CD4-positive, alpha-beta T cell (primary cell): ENCODE measurements at places on chromosomes 4 and X. TPM values are rescaled to one million over a fixed set of nuclear protein-coding genes. Genes with fewer than 3 reads are reported as not detected.

The SHISA3 gene
- total RNA-seq = not detected

GRCh38 chrX:29297171-29297800 lies 710.0 kb downstream of the IL1RAPL1 start:
- no peaks in the 10 kb centered on the region for H3K4me1 ChIP-seq
- H3K36me3 ChIP-seq = no peaks in the 10 kb centered on the region
- no peak for DNase-seq
- no peak overlapping the region for H3K4me3 ChIP-seq
- no peak overlapping the region for H3K27ac ChIP-seq

- H3K4me3 ChIP-seq = no peak overlapping the region
- H3K36me3 ChIP-seq = no peaks in the 10 kb centered on the region
- DNase-seq = no peak
- H3K4me1 ChIP-seq = no peaks in the 10 kb centered on the region
Observed at GRCh38 chr4:72077346-72077745, 45.5 kb downstream of the NPFFR2 start.

- no peak within 1 kb of the TSS for H3K4me3 ChIP-seq
- no peak for DNase-seq
- H3K36me3 ChIP-seq = no peaks in the 10 kb centered on the region
Observed at GRCh38 chr4:187995322-187996207, at the start of gene ZFP42. Gene ZFP42, plus strand, starts transcription at chr4:187995771. Its CDS starts 7,037 bp downstream, at chr4:188002808.

DNA sequence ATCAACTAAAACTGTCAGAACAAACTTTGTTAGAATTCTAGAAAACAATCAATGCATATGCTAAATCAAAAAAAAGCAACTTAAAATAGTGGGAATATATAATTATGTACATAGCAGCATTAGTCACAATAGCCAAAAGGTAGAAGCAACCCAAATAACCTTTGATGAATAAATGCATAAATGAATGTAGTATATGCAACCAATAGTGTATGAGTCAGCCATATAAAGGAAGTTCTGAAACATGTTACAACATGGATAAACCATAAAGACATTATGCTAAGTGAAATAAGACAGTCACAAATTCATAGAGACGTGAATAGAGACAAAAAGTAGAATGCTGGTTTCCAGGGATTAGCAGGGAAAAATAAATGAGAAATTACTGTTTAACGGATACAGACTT lies 762.8 kb upstream of the INTU start:
- H3K27ac ChIP-seq = no peak overlapping the region
- no peaks in the 10 kb centered on the region for H3K27me3 ChIP-seq

DNA sequence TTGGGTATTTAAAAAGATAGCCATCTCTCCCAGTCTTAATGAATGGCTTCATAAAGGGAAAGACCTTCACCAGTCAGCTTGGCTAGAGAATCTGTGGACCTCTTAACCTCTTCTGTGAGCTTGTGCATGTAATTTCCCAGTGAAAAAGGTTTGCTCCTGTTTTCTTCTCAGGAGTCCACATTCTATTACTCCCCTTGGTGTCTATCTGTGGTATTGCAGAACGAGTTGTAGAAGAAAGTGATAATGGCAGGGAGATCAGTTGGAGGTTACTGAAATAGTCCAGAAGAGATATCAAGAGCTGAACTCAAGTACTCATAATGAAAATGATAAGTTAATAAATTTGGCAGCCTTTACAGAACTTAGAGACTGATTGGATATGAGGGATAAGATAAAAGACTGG lies 16.5 kb upstream of the VAMP7 start:
- H3K4me3 ChIP-seq = no peak overlapping the region
- H3K4me1 ChIP-seq = no peaks in the 10 kb centered on the region
- no peaks in the 10 kb centered on the region for H3K27me3 ChIP-seq
- DNase-seq = no peak
